ENCODE measurements at places on chromosomes 5 and 9. TPM values are rescaled to one million over a fixed set of nuclear protein-coding genes. Genes with fewer than 3 reads are reported as not detected.

Gene ARHGEF37
- total RNA-seq: 16.7 TPM

Gene RMRP
- total RNA-seq: 52,393 TPM

Gene SLC26A2
- total RNA-seq: 28.4 TPM

Gene RLN2
- not detected for total RNA-seq

Gene JAK2
- 8.5 TPM for total RNA-seq

Gene CBY3
- not detected for total RNA-seq

Gene NUTM2F
- not detected for total RNA-seq

Gene PRUNE2
- total RNA-seq: 6.5 TPM

Gene SPINK4
- not detected for total RNA-seq

Gene LRRTM2
- total RNA-seq: 0.65 TPM

Gene ANKRD18B
- total RNA-seq: 2.0 TPM

Gene GARNL3
- total RNA-seq: 9.5 TPM

Gene GLRA1
- total RNA-seq: not detected

Gene MTRR
- total RNA-seq: 48.1 TPM

Gene NR5A1
- not detected for total RNA-seq

Gene PCDHGA12
- total RNA-seq: 12.0 TPM

Gene PCDHGA5
- 1.5 TPM for total RNA-seq

Gene BSPRY
- total RNA-seq: not detected

Gene SLC31A2
- total RNA-seq: 6.6 TPM

Gene EDIL3
- 3.5 TPM for total RNA-seq

Gene ANKRD31
- 0.10 TPM for total RNA-seq

Gene ZBED3
- total RNA-seq: 7.8 TPM

Gene PCDHB2
- 1.6 TPM for total RNA-seq
